ENCODE measurements at places on chromosomes 2 and 18.

DNA sequence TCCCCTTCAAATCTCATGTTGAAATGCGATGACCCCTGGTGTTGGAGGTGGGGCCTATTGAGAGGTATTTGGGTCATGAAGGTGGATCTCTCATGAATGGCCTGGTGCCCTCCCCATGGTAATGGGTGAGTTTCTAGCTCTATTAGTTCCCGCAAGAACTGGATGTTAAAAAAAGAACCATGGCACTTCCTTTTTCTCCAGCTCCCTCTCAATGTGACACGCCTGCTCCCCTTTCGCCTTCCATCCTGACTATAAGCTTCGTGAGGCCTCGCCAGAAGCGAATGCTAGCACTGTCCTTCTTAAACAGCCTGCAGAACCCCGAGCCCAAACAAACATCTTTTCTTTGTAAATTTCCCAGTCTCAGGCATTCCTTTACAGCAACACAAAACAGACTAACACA lies 303.2 kb upstream of the REV1 start:
- no peak for DNase-seq

DNA sequence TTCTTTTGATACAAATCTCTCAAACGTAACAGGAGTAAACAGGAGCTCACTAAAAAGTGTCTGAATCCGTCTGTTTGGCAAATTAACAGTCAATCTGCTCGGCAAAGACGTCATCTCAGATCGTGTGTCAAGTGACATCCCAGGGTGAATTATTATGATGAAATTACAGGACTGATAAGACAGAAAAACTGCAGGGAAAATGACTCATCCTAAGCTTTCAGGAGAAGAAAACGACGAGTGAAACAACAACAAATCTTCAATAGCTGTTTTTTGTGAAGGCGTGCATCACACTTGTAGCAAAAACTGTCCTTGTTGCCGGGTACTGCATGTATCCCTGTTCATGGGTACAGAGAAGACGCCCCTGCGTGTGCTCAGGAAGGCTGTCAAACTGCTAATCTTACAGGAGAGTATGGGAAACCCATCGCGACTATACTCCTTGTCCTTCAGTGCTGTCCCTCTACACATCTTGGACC lies 24.9 kb downstream of the EPB41L3 start:
- no peak for DNase-seq

DNA sequence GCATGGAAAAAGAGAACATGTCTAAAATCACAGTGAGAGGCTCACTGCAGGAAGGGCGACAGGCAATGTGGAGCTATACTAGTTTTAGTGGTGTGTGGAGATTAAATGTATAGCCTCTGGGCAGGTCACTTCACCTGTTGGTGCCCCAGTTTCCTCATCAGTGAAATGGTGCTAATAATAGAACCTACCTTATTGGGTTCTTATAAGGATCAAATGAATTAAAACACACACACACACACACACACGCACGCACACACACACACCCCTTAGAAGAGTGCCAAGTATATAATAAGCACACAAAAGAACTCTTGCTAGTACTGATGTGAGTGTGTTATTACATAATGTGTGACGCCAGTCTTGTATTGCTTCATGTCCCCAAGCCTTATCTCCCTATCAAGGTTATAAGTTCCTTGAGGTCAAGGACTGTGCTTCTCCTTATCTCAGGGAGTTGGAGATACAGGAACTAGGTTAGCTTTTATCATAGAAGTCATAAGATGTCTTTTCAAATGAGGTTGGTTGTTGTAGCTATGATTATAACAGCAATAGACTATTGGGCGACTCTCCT lies 98.0 kb upstream of the CXCR4 start:
- no peak for DNase-seq

- no peak for DNase-seq
These were observed 82.0 kb downstream of the DCDC2C start for GRCh38 chr2:3785220-3785889.

- DNase-seq, result no peak
These were observed 10.6 kb downstream of the SH3YL1 start for GRCh38 chr2:253202-253638.

DNA sequence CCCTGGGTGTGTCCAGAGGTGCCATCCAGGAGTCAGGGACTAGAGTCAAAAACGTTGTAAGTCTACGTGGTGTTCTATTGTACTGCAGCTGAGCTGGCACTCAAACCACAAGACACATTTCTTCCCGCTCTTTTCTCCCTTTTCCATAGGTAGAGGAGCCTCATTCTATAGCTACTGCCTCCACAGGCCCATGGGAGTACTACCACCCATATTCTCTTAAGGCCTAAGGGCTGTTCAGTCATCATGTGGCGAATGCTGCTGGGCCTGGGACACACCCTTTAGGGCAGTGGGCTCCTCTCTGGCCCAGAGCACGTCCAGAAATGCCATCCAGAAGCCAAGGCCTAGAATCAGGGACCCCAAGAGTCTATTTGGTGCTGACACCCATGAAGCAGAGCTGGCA lies 1271.7 kb downstream of the CNTNAP5 start:
- no peak for DNase-seq

DNA sequence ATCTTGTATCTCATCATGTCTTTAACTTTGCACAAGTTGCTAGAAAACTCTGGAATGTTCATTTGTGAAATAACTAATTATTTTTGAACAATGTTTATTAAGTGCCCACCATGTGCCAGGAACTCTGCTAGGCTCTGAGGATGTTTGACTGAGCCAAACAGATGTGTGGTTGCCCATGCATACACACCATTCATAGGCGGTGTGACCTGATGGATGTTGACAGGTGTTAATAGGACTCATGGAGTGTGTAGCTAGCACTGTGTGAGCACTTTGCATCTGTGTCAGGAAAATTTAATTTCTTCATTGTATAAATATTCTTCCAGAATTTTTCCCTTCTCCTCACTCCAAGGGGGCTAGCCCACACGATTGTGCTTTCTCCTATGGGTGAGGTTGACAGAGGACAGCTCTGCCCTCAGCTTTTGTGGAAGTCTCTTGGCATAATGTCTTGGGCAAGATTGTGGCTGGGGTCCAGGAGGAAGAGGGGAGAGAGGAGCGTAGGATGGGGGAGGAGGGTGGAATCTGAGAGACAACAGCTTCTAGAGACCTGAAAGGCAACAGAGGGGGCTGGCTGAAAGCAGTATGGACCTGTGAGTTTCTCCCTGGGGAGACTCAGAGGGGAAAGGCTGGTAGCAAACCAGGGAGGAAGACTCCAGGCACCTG lies 214.6 kb upstream of the CXCR4 start:
- DNase-seq, result no peak
